ENCODE measurements at places on chromosomes 1 and 21.

- no peak for DNase-seq
Measured at GRCh38 chr1:25629836-25630235, 13.2 kb downstream of the MAN1C1 start.

DNA sequence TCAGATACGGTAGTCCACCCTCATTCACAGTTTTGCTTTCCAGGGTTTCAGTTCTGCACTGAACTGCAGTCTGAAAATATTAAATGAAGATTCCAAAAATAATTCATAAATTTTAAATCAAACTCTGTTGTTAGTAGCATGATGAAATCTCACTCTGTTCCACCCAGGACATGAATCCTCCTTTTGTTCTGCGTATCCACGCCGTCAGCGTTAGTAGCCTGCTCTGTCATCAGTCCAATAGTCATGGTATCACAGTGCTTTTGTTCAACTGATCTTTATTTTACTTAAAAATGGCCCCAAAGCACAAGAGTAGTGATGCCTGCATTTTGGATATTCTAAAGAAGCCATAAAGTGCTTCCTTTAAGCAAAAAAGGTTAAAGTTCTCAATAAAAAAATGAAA, 23.9 kb downstream of the CHD1L start:
- DNase-seq: no peak

DNA sequence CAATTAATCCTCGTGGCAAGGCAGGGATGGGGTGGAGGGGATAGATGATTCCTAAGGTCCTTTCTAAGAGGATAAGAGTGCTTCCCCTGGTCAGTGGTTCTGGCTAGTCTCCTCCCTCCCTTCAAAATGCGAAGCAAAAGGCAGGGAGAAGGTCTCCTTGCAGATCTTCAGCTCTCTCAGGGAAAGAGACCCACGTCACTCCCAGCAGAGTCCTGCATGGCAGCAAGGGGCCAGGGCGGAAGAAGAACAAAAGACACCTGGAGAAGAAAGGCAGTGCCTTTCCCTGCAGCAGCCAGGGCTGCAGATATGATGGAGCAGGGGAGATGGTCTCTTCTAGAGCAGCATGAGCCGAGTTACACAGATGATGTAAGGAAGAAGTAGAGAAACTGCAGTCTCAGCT, 29.6 kb upstream of the SLAMF9 start:
- no peak for DNase-seq

- no peak for DNase-seq
Measured at GRCh38 chr1:25111706-25112105, 120.6 kb downstream of the SYF2 start.

DNA sequence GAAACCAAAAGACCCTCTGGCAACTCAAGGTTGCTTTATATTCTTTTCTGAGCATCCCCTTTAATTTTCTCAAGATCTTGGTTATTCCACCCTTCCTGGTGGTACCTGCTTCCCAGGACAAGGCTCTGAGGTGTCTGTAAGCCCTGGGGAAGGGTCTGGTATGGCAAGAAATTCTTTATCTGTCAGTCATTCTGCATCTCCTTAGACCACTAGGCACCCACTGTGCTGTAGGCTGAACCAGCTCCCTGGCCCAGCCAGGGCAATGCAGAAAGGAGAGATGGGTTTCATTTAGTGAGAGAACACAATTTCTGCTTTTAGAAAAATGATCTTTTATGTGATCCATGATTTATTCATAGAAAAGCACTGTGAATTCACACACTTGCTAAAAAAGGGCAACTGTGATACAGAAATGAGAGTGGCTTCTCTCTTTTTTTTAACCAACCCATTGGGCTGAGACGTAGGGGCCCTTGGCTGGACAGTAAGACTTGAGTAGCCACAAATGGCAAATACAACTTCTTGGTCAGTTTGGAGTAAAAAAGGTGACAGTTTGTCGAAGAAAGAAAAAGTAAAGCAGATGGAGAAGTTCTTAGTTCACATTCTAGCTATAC, 4.1 kb downstream of the UROD start:
- DNase-seq: no peak
